Stimulated activated naive CD8-positive, alpha-beta T cell treated with anti-CD3 and anti-CD28 coated beads, Interleukin-15, amount 100 ng/mL, for 72 hours (primary cell): ENCODE measurements at places on chromosomes 5 and 9.

DNA sequence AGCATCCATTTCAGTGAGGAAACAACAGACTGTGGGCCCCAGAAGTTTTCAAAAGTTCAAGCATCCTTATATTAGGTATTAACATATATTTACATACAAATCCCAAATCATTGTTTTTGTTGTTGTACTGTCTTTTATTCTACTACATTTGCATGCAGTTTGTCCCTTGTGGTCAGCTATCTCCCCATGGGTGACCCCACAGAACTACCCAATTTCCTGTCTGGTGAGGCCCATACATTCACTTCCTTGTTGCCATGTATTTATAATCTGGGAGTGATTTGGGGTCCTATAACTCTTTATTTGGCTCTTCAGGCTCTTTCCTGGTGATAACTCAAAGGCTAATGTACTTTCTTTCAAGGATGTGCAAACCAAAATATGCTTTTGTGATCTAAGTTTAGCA is 3.3 kb upstream of the CD180 start:
- no peak for DNase-seq

- DNase-seq, result no peak
Measured at GRCh38 chr5:176587398-176587797, 22.6 kb downstream of the GPRIN1 start.

GRCh38 chr9:6827439-6828145 is 69.8 kb downstream of the KDM4C start:
- peak; percentile 47 for DNase-seq

GRCh38 chr9:129379886-129380285 is 201.8 kb upstream of the IER5L start:
- no peak for DNase-seq

DNA sequence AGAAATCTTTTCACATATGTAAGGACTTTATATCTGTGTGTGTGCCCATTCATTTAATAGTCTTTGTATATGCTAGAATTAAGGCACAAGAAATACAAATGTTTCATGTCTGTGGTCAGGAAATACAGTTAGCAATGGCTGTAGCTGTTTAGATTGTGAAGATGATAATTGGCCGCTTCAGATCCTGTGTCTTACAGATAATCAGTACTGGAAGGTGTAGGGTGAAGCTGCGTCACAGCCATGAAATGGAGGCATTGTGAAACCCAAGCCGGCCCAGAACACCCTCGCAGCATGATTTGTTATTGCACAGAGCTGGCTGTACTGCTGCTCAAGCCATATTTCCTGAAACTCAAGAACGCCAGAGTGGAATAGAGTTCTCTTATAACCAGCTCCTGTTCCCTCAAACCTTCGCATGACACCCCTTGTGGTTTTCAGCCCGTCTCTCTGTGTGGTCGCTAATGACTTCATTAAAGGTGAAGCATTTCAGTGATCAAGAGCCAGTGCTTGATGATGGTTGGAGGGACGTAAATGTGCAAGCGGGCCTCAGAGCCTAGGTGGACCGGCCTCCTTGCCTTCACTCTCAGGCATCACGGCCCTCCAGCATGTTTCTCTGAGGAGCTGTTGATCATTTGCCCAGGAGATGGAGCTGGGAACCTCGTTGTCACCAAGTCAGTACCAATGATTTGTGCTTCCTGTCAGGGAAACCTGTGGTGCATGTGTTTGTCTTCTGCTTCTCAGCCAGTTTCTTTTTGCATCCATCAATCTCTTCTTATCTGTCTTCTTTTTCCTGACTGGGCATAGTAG is 80.1 kb downstream of the F2RL2 start:
- DNase-seq, result peak; percentile 63

- no peak for DNase-seq
Measured at GRCh38 chr5:34535433-34535832, 120.7 kb upstream of the RAI14 start.

- no peak for DNase-seq
Measured at GRCh38 chr5:158895588-158895987, 204.1 kb downstream of the EBF1 start.

GRCh38 chr5:56259002-56259511 is 25.9 kb upstream of the ANKRD55 start:
- no peak for DNase-seq

- DNase-seq, result no peak
Measured at GRCh38 chr9:110187126-110187525, 20.8 kb downstream of the C9orf152 start.

GRCh38 chr5:144276034-144276822 is 105.6 kb downstream of the KCTD16 start:
- DNase-seq, result no peak

- no peak for DNase-seq
Measured at GRCh38 chr9:73541923-73542322, 390.3 kb downstream of the ANXA1 start.

DNA sequence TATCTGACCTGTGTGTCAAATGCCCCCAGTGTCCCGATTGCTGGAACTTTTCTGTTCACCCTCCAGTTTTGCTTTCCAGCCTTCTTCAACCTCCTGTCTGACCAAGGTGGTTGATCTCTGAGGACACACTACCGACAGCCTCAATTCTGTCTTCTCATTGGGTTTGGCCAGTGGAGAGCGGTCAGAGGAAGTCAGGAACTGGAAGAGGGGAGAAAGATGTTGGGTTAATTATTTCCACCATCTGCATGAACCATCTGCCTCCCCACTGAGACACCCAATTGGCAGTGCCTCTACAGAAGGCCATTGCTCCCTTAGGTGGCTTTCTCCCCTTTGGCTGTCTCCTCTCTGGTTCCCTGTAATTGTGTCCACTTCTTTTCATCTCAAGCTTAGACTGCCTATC is 154.3 kb upstream of the RAI14 start:
- no peak for DNase-seq

DNA sequence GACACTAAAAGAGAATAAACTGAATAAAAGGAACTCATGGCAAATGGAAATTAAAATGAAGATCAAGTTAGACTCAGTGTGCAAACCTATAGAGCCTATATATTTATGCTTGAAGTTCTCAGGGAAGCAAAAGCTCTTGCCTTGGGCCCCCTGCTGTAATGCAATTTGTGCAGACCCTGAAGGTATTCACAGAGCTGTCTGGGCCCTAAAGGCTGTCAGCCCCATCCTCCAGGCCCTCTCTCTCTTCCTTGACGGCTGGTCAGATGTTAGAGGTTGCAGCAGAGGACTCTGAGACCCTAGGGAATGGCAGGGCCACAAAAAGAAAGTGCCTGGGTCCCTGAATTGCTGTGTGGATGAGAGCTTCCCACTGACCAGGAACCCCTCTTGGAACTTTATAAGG is 283.9 kb upstream of the TUT7 start:
- no peak for DNase-seq

DNA sequence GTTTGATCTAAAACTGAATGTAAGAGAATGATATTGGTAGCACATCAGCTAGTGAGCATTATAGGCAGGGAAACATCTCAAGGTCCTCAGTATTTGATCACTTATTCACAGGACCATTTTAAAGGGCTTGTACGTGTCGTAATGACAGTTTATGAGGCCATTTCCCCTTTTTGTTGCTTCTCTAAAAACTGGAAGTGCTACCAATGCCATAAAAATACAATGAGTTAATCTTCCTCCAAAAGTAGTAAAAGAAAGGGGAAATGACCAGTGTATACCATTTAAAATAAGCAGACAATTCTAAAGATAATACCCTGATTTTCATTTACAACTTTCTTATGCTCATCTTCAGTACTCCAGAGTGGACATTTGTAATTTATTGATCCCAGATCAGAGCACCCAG is 285.8 kb upstream of the PCSK5 start:
- DNase-seq, result no peak
